ENCODE measurements at places on chromosomes 3 and 15.
A peak's percentile ranks its signal among the peaks of the same experiment; 100 is the strongest.

- no peak for DNase-seq
Measured at GRCh38 chr15:88423331-88423730, 43.9 kb downstream of the MRPL46 start.

GRCh38 chr3:141286856-141287255, 55.2 kb downstream of the PXYLP1 start:
- no peak for DNase-seq

DNA sequence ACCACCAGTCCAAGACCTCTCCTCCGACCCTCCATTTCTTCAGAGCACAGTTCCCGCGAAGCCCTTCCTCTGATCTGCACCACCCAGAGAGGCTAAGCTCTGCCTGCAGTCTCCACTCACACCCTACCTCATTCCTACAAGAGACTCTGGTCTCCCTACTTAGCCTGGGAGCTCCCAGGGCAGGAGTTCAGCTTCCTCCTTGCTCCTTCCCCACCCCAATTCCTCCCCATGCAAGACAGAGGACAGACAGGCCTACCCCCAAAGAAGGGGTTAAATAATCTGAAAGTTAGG, 12.6 kb upstream of the VIPR1 start:
- DNase-seq: no peak

DNA sequence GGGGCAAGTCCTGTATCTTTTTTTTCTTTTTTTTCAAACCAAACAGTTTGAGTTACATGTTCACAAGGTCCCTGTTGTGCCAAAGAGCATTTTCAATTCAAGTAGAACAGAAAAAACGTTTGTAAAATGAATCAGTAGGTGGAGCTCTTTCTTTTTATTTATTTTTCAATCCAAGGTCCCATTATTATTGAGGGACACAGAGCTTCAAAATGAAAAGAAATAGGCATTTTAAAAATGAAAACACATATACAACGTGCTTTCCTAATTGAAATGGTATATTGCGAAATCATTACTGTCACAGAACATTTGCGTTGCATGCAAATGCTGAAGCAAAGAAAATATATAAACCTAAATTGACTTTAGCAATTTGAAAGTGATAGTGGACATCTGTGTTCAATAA, 711.0 kb downstream of the MECOM start:
- DNase-seq: no peak

DNA sequence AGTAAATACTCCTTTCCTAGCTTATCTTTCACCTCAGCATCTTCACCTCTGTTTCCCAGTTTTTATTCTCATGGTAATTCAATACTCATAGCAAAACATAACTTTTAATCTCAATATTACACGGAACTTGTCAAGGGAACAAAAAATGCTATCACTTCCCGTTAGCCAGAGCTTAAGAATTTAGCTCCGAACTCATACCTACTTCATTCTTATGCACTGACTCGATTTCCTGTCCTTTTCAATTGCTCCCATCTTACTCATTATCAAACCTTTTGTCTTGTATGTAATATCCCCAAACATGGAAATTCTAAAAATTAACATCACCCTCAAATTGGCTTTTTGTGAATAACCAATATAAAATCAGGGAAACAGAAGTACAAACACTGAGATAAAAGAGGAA, 28.2 kb downstream of the MYEF2 start:
- DNase-seq: no peak

GRCh38 chr3:46500656-46501635, 3.2 kb downstream of the RTP3 start:
- no peak for DNase-seq

GRCh38 chr15:35909414-35909813, 363.4 kb upstream of the DPH6 start:
- no peak for DNase-seq

DNA sequence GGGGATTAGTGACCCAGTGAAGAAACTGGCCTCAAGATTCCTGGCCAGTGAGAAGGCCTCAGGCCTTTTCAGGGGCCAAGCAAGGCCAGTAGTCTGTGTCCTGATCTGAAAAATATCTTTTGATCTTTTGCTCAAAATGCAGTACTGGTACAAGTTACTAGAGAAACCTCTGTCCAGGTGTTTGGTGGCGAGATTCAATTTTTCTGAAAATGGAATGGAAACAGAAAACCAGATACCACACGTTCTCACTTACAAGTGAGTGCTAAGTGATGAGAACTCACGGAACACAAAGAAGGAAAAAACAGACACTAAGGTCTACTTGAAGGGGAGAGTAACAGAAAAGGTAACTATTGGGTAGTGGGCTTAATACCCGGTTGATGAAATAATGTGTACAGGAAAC, 463.4 kb downstream of the ZIC1 start:
- no peak for DNase-seq

- DNase-seq: no peak
Measured at GRCh38 chr3:43432462-43432861, 146.1 kb downstream of the SNRK start.

DNA sequence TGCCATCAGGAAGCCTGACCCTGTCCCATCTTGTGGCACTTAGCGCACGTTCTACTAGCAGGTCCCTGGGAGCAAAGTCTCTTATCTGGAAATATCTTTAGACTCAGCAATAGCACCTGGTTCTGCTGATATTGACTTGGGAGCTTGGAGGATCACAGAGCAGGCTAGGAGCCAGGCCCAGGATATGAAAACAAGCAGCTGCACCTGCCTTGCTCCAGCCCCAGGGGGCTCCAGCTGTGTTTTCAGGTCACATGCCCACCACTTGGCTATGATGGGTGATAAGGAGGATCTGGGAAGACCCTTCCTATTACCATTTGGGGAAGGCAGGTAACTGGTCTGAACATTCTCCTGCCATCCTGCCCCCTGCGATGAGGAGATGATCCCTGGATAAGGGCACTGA, 87.8 kb downstream of the C3orf70 start:
- no peak for DNase-seq

DNA sequence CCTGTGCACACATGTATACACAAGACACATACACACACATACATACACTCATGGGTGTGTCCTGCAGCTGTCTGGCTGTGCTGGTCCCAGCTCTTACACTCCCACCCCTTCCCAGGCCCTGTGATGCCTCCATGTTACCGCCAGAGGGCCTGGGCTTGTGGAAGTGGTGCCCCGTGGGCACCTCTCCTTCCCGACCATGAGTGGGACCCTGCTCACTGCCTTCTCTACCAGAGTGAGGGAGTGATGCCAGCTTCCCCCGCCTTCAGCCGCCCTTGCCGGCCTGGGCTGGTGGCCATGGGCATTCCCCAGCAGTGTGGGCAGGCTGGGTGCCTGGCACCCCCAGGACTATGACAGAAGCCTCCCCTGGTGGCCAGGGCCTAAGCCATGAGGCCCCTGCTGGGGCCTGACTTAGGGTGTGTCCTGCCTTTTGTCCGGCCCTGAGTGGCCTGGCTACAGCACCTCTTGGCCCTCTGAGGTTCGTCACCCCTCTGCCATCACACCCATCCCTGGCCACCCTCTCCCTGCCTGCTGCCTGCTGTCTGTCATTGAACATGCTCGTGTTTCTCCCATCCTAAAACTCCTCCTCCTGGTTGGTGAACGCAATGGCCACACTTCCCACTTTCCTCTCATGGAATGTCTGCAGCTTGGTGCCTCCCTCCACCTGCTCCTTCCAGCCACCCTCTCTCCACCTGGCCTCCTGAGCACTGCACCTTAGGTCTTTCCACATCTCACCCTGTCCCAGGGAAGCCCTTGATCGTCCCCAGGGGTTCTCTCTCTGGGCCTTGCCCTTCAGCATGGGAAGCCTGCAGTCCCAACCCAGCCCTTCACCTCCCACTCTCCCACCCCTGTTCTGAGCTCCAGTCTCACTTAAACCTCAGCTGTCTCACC, 14.6 kb downstream of the HDAC11 start:
- DNase-seq: no peak

DNA sequence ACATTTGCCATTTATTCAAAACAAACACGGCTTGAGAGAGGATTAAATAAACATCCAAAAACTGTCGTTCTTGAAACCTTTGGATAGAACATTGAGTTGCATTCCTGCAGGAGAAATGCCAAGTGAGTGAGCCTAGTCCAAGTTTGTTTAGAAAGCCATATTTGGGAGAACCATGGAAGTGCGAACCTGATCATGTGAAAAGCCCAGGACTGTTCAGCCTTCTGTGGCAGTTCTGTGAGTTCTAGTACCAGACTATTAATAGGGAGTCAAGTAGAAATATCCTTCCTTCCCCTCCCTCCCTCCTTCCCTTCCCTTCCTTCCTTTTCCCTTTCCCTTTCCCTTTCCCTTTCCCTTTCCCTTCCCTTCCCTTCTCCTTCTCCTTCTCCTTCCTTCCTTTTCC, 470.4 kb downstream of the LPP start:
- DNase-seq: no peak

- DNase-seq: no peak
Measured at GRCh38 chr3:164332831-164333802, 745.2 kb downstream of the SI start.

- no peak for DNase-seq
Measured at GRCh38 chr15:27238707-27239423, 267.9 kb downstream of the GABRG3 start.

GRCh38 chr3:194141415-194142155, 5.6 kb downstream of the HES1 start:
- peak; percentile 94 for DNase-seq

DNA sequence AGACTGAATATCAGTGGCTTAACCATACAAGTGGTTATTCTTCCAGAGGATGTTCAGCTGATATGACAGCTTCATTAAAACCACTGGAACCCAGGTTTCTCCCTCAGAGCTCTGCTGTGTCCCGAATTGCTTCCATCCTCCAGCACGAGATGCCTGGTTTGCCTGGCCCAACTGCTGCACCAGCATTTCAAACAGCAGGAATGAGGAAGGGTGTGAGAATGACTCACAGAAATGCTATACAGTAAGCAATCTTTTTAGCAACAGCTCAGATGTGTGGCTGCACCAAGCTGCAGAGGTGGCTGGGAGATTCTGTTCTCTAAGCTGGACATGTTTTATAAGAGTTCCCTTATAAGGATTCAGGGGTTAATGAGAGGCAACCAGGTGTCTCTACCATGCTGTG, 271.0 kb downstream of the GABRG3 start:
- DNase-seq: no peak

- DNase-seq: no peak
Measured at GRCh38 chr3:54882129-54882833, 45.6 kb downstream of the LRTM1 start.

GRCh38 chr15:45397116-45397665, 18.8 kb upstream of the GATM start:
- DNase-seq: no peak

DNA sequence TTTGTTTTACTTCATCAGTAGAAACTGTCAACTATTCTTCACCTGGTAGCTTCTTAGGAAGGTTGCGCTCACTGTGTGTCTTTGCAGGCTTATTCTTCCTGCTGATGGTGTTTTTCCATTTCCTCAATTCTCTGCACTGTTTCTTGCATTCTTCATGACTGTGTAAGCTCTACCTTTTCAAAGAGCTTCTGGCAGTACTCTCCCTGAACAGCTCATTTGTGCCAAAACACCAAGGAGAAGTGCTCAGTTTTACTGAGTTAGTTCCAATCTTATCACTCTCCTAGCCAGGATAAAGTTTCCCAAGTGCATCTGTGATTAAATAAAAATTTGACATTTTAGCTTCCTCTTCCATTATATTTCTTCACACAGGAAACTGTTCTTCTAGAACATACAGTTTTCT, 339.8 kb downstream of the EPHA3 start:
- no peak for DNase-seq

DNA sequence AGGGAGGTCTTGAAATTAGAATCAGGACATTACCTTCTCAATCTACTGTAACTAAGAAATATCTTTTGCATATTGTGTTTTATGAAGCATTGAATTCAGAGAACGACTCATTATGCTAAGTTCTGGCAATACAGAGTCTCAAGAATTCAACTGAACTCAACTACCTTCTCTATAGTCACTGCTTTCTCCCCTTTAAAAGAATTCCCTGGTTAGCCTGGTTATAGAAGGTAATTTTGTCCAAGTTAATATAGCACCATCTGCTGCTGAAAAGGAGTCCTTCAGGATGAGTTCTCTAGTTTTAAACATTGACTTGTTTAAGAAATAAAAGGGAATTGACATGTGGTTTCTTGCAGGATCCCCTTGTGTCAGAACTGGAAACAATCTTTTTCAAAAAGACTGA, 60.2 kb downstream of the IL16 start:
- no peak for DNase-seq

- no peak for DNase-seq
Measured at GRCh38 chr3:82137861-82138260, 376.4 kb upstream of the GBE1 start.

DNA sequence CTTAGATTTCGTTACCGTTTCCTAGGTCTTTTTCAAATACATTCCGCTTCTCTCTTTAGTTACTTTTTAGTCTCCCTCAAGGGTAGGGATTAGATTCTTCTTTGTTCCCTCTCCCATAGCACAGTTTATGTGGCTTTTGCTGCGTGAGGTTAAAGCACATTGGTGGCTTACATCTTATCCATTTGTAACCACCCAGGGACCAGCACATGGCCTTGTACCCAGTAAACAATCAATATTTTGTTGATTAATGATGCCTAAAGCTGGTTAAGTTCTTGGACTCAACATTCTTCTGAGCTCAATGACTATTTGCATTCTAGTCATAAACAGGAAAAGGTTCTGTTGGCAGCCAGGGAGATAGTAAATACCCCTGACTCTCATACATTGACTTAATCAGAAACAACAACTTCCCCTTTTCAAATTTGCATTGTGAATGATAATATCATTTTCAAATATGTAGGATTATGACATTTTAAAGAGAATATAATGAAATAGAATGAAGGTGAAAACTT, 60.2 kb downstream of the CACNA1D start:
- DNase-seq: no peak

GRCh38 chr3:157029365-157029790, 130.6 kb downstream of the CCNL1 start:
- no peak for DNase-seq

DNA sequence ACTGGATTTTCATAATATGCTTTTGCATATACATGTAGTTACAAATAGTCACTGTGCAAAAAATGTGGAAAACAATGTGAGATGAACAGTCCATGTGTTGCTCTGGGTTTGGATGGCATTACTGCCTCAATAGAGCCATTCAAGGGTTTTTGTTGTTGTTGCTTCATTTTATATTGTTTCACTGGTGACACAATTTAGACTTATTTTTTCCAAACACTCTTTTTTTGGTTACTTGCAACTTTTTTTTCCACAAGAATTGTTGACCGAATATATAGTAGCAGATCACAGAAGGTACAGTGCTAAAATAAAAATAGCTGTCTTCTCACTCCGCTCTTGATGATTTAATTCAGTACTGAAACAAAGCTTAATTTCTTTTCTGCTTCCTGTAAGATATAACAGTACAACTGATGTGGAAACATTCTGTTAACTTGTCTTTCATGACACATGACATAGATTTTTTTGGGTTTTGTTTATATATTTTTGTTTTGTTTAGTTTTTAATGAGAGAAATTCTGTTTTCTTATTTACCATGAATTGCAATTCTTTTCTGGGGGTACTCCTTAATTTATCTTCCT, 618.6 kb downstream of the NAALADL2 start:
- DNase-seq: no peak

DNA sequence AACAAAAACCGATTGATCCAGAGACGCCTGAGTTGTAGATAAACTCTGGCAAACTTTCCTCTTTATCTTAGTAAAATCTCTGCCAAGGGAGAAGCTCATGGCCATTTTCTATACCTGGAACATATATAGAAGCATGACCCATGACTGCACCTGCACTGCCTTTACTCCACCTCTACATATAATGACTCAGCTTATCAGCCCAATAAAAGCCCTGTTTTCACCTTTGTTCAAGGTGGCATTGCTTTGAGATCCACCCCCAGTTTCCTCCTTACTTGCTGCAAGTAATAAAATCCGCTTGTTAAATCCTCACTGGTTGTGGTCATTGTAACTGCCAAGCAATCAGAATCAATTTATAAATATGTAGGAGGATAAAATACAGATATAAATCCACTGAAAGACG, 1280.4 kb downstream of the NSUN3 start:
- DNase-seq: no peak
